CD4-positive, alpha-beta T cell treated with Interferon alpha-2 for 1 hour (primary cell): ENCODE measurements at places on chromosomes 7 and 10.

GRCh38 chr10:86878983-86879713 lies 78.3 kb downstream of the MMRN2 start:
- DNase-seq: no peak

- no peak for DNase-seq
Observed at GRCh38 chr7:108045154-108045553, 42.2 kb upstream of the LAMB1 start.

DNA sequence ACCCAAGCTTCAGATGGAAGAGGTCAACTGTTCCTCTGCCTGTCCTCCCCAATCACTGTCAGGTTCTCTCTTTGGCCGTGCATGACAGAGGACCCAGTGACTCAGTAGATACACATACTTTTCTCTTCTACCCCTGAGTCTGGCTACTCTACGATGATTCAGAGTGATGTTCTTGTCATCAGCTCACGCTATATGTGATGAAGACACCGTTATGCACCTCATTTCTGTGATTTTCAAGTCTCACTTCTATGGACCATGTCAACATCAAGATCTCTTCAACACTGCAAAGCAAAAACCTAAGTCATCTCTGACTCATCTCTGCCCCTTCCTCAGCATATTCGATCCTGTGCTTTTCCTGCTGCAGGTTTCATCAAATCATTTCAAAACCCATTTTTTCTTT lies 76.6 kb upstream of the DGKI start:
- no peak for DNase-seq

DNA sequence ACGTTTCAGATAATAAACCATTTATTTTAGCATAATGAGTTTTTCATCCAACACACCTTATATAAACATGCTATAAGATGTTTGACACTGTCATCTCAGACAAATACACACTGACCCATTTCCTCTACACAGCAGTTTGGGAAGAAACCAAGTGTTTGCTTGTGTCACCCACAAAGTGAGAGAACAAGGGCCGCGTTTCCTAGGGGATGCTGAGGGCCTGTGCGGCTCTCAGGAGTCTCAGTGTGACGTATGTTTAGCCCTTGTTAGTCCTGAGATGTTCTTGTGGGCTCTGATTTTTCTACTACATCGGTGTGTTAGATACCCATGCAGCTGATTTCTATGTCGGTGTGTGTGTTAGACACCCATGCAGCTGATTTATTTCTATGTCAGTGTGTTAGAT lies 266.3 kb downstream of the DIP2C start:
- DNase-seq: no peak

GRCh38 chr7:44538093-44538797 lies 2.9 kb downstream of the NPC1L1 start:
- no peak for DNase-seq

GRCh38 chr10:52232561-52233350 lies 81.3 kb upstream of the DKK1 start:
- DNase-seq: no peak

- no peak for DNase-seq
Observed at GRCh38 chr7:49596701-49597491, 176.5 kb upstream of the VWC2 start.

- no peak for DNase-seq
Observed at GRCh38 chr10:91022390-91022789, 101.5 kb upstream of the ANKRD1 start.

DNA sequence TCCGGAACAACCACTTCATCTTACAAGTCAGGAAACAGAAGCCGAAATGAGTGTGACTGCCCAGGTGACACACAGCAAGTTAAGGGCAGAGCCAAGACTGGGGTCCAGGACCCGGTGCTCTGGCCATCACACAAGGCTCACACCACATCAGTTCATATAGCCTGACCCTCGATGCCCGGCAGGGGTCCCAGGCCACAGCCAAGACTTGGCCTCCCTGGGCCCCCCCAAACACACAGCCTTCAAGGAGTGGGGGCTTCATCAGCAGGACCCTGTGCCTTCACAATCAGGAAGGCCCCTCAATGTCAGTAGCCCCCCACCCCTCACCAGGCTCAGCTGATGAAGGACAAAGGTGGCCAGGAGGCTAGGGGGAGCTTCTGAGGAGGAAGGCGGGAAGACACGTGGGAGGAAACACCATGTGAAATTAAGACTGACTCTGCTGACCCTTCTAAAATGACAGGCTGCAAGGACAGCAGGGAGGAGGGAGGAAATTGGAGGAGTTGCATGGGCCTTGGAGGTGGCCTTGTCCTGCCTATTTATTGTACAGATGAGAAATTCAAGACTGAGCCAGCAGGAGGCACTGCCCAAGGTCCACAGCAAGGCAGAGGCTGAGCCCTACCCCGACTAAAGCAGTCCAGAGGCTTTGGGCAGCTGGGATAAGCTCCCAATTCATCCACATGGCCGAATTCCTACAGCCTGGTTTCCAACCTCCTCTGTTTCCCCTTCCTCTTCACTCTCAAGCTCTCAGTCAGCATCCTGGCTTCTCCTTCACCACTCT lies 216.1 kb upstream of the ZMIZ1 start:
- peak; percentile 33 for DNase-seq

DNA sequence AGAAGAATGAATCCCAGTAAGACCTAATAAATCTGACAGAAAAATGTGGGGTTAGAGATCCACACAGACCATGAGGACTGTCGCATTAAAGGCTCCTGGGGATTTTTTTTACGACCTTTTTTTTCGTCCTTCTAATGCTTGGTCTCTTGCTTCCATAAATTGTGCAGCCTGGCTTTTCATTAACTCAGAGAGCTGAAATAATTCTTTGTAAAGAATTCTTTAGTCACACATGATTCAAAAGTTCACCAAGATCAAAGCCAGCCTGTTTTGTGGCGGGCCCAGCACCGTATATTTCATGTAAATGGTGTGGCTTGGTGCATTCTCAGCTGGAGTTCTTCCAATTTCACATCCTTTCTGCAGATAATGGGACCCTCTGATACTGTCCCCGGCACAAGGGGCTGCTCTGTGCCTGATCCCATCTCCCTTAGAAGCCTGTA lies 206.6 kb upstream of the BMPER start:
- no peak for DNase-seq

DNA sequence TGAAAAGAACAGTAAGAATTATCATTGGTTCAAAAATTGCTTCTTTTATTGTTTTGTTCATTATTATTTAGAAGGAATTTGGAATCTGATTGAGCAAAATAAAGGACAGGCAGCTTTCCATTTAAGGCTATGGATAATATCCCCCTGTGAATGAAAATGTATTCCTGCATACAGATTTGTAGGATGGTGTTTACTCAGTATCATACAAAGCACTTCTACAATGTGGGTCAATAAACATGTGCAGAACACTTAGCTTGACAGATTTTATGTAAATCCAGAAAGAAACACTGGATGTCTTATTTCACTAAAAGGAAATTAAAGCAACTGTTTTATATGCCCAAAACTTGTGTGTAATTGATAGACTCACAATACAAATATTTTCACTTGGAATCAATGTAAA lies 189.7 kb downstream of the THSD7A start:
- DNase-seq: no peak

GRCh38 chr10:15236340-15236739 lies 67.8 kb upstream of the NMT2 start:
- DNase-seq: no peak

- no peak for DNase-seq
Observed at GRCh38 chr10:373015-373414, 237.8 kb downstream of the ZMYND11 start.

- DNase-seq: no peak
Observed at GRCh38 chr7:16548428-16548827, 21.8 kb downstream of the LRRC72 start.

- no peak for DNase-seq
Observed at GRCh38 chr7:157745721-157746709, 409.2 kb downstream of the DNAJB6 start.
